ENCODE measurements at places on chromosomes 1 and 21. TPM values are rescaled to one million over a fixed set of nuclear protein-coding genes. Genes with fewer than 3 reads are reported as not detected.

TFF2 gene
- total RNA-seq, result not detected

REN gene
- total RNA-seq, result not detected

HPDL gene
- total RNA-seq, result 5.6 TPM

PPIH gene
- total RNA-seq, result 71.4 TPM

KDF1 gene
- 0.13 TPM for total RNA-seq

KDM1A gene
- 50.6 TPM for total RNA-seq

ESPN gene
- 0.98 TPM for total RNA-seq

BTBD19 gene
- total RNA-seq, result 8.4 TPM

DNA sequence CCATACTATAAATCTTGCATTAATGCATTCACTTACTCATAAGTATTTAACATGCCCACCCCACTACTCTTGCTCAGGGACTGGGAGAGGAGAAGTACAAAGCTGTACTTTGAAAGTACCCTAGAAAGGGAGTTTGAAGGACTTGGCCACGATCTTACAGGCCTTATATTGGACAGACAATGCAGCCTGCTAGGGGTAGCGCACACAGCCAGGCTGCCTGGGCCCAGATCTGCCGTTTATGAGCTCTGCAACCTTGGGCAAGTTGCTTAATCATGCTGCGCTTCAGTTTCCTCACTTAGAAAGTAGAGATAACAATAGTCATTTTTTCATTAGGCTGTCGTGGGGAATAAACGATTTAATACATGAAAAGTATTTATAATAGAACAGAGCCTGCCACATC, 110.1 kb downstream of the CDC7 start:
- DNase-seq, result no peak

GRCh38 chr1:154578058-154578418, 10.5 kb downstream of the CHRNB2 start:
- DNase-seq, result no peak

DNA sequence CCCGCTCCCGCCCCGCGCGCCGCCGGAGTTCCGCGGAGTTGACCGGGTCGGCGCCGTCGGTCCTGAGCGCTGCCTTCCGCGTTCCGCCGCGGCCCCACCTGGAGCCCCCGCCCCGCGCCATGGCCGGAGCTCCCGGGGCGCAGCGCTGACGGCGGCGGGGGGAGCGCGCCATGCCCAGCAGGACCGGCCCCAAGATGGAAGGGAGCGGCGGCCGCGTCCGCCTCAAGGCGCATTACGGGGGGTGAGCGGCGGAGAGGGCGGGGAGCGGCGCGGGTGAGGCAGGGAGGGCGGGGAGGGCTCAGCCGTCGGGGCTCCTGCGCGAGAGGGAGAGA, 216 bp downstream of the PRKCZ start:
- DNase-seq, result no peak

GRCh38 chr1:35178874-35179380, 14.0 kb downstream of the SFPQ start:
- DNase-seq, result no peak

DNA sequence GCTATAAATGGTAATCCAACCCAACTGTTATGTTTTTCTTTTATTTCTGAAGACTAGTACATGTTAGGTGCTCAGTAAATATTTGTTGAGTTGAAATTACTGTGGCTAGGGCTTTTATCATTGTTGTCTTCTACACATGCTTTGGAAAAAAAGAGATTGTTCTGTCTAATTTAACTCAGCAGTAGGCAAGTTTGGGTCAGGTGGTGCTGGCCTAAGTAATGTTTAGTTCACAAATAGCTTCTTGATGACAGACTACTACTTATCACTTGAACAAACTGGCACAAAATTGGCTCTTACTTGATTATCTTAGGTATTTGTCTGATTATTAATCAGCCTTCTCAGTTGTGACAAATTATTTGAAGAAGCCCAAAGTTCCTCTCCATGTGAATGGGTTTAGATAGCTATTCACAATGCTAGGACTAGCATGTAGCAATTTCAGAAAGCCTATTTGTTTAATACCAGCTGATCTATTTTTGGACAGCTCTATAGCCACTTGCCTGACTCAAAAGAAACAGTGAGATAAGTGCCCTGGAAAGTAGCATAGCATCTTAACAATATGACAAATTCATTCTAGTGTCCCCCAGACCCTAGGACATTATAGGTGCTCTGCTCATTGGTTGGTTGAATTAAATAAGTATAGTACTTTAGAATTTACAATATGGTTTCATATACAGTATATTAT, 32.6 kb downstream of the TMEM200B start:
- DNase-seq, result no peak

DNA sequence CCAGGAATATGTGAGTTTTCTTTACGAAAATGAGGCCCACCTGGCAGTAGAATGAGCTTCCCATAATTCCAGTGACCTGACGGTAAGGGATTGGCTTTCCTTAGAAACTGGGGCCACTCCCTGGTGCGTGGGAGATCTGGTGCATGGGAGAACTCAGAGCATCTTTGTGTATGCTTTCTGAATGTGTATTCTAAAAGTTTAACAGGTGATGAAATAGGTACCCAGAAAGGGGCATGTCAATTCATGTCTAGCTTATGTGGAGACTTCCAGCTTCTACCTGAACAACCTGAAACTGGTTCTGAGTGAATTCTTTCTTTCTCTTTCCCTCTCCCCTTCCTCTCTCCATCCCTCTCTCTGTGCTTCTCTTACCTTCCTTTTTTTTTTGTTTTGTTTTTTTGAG, 15.2 kb upstream of the FCRLA start:
- DNase-seq, result no peak

DNA sequence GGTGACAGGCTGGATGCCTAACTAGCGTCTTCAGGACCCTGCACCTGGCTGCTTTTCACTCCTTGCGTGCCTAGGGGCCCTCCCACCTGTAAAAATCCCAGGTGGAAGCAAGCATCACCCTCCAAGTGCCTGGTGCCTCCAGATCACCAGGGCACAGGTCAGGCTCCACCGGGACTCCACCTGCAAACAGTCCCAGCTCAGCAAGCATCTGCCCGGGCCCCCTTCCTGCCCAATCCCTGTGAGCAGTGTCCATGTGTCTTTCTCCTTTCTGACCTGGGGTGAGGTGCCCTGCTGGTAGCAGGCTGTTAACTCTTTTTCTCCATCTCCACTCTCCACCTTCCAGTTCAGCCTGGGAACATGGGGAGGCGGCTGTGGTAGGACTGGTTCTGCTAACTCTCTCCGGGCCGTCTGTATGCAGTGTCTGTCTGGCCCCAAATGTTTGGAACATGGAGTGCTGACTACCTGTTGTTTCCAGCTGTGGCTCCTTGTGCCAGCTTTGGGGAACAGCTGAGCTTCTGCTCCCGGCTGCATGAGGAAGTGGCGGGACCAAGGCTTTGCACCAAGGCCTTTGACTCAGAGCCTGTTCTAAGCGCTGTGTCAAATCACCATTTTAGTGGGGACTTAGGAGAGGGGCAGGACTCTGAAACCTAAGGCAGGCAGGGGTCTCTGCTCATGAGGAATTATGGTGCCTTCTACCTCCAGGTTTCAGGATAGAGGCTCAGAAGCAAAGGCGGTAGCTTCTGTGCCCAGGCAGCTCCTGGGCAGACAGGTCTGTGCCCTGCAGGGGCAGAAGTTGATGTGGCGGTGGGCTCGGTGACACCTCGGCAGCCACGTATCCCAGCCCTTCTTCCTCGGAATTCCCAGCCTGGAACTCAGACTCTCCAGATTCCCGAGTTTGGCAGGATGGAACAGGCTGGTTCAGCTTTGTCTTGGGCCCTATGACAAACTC, 5.5 kb downstream of the GPR137B start:
- no peak for DNase-seq

DNA sequence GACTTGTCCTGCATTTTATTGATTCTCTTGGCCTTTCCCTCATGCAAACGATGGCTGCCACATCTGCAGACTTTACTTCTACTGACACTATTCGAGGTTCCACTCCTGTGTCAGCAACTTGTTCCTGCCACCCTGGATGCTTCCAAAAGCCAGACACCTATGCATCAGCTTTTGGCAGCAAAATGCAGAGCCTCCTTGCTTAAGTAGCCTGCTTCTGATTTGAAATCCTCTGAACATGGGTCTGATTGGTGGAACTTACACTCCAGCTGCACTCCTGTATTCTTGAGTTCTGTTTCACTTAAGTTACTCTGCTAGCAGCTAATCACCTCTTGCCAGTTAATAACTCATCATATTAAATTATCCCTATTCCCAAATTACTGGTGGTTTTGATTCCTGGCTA, 152.1 kb upstream of the FMN2 start:
- DNase-seq, result no peak

DNA sequence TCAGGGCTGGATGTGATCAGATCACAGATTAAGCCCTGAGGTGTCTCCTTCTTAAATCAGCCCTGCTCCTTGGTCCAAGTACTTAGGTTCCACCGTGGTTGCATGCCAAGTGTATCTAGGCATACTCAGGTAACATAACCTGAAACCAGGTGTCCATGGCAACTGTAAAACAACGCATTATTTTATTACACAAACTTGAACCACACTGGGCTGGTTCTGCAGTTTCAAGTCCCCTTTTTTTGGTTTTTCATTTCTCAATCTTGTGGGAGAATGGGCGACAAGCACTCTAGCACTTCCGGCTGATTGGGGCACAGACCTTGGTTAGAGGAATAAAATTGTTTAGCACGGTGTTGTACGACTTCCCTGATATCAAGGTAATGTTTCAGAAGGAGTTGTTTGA, 65.2 kb downstream of the GBP6 start:
- DNase-seq, result no peak

GRCh38 chr1:34378968-34379856, 202.5 kb downstream of the C1orf94 start:
- no peak for DNase-seq

DNA sequence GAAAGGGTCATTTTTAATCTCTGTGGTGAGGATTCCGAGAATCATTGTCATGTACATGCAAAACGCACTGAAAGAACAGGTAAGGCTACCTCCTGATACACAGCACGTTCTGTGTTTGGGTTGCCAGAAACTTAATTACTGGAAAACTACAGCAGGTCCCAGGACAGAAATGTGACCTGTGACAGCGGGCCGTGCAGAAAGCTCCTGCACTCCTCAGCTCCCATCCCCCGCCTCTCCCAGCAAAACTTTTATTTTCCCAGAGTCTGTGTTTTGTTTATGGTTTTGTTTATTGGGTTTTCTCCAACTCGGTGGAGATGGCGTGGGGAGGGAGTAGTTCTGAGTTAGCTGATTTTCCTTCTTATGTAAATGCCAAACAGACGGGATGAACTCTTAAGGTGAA, 44.7 kb downstream of the SLC44A3 start:
- no peak for DNase-seq

DNA sequence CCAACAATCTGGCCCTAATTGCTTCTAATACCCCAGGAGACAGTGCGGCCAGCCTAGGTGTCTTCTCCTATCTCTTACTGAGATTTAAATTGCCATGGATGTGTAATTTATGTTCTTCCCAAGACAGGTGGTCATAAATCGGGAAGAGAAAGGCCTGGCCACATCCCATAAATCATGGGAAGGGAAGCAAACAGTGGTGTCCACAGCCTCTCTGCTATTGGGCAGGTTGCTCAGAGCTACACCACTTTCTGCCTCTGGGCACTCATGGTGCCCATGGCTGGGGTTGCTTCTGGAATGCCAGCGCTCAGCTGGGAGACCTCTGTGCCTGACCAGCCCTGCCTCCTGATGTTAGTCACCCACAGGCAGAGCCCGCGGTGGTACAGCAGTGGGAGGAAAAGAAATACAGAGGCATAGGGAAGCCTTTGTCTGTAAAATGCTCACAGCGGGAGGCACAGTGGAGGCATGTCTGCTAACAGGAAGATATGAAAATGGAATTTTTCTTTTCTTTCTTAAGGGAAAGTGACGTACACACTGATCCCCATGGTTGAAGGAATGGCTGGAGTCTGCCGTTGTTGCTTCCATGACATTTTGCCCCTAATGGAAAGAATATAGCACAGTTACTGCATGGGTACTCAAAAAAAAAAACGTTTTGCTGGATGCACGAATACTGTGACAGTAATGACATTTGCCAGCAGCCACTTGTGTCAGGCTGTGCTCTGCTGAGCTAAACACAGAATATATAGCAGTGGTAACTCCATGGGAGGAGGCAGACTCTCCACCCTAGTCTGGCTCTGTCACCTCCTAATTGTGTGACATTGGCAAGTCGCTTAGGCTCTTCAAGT, 21.9 kb downstream of the MTARC1 start:
- DNase-seq, result no peak

- DNase-seq, result peak; percentile 99
Measured at GRCh38 chr1:58783993-58784757, at the start of gene JUN. JUN (minus strand) TSS chr1:58784047; CDS start chr1:58783070, 977 bp downstream.

- DNase-seq, result peak; percentile 96
Measured at GRCh38 chr1:151346769-151347522, at the start of gene RFX5. RFX5 (minus strand) TSS chr1:151347252; CDS start chr1:151346320, 932 bp downstream.

GRCh38 chr1:209770636-209771415, 13.5 kb downstream of the C1orf74 start:
- DNase-seq, result no peak

- DNase-seq, result no peak
Measured at GRCh38 chr21:25955646-25956045, 214.9 kb downstream of the APP start.

DNA sequence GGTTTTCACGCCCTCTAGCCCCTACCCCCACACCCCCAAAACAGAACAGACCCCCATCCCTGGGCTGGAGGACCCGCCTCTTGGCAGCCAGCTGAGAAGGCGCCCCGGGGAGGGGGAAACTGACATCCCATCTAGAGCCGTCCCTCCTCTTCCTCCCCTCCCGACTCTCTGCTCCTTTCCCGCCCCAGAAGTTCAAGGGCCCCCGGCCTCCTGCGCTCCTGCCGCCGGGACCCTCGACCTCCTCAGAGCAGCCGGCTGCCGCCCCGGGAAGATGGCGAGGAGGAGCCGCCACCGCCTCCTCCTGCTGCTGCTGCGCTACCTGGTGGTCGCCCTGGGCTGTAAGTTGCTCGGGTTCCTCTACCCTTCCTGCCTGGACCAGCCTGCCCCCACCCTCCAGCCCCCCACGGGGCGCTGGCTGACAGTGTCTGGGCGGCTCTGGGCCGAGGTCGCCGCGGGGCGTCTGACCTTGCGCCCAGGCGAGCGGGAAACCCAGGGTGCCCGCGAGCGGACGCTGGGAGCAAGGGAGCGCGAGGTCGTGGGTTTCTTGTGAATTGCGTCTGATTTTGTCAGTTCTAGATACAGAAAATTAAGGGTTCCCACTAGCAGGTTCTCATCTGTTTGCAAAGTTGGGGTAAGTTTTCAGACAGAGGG, 618 bp downstream of the JAM2 start:
- peak; percentile 34 for DNase-seq

- DNase-seq, result no peak
Measured at GRCh38 chr1:11483581-11484320, 4.8 kb downstream of the DISP3 start.

- no peak for DNase-seq
Measured at GRCh38 chr1:39890273-39890672, 7.0 kb upstream of the TRIT1 start.

GRCh38 chr1:23745515-23745914, 2.2 kb downstream of the ELOA start:
- no peak for DNase-seq

- no peak for DNase-seq
Measured at GRCh38 chr21:36611379-36611778, 87.5 kb upstream of the SIM2 start.

DNA sequence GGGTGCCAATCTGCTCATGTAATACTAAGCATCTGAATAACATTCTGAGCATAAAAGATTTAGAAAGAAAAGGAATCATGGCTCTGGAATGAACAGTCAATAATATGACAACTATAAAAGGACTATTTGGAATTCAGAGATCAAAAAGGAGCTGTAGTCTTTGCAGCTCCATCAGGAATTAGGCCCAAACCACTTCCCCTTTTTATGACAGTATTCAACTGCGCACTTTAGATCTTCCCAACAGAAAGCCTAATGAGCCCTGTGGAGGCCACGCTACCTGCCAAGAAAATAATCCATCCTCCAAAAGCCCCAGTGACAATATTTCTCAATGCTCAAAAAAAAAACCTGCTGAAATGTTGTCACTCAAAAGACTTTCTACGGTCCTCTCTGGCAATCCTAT, 163.2 kb downstream of the SNX7 start:
- no peak for DNase-seq
